Calu3 (cell line): ENCODE measurements at places on chromosomes 1 and 21. TPM values are rescaled to one million over a fixed set of nuclear protein-coding genes. Genes with fewer than 3 reads are reported as not detected.

- DNase-seq = no peak
Observed at GRCh38 chr1:67675800-67676199, 9.2 kb upstream of the GADD45A start.

GRCh38 chr1:244231193-244231571 lies 180.1 kb downstream of the ZBTB18 start:
- peak; percentile 14 for DNase-seq

Gene TMEM200B
- 0.15 TPM in 1 of 2 replicates, not detected in the other for total RNA-seq

- DNase-seq = no peak
Observed at GRCh38 chr1:38831731-38832369, 27.7 kb downstream of the RRAGC start.

GRCh38 chr1:241275226-241275625 lies 81.8 kb downstream of the RGS7 start:
- no peak for DNase-seq

GRCh38 chr1:24919791-24920532 lies 10.1 kb downstream of the RUNX3 start:
- DNase-seq = no peak

GRCh38 chr1:44830900-44831304 lies 12.2 kb downstream of the PTCH2 start:
- no peak for DNase-seq

Gene DNASE2B
- total RNA-seq = not detected in 2 replicates

GRCh38 chr1:1101503-1101902 lies 14.4 kb downstream of the C1orf159 start:
- DNase-seq = no peak

- DNase-seq = no peak
Observed at GRCh38 chr1:193543259-193543658, 356.8 kb upstream of the B3GALT2 start.

Gene TMEM269
- total RNA-seq = 0.94 and 1.7 TPM in 2 replicates

- peak; percentile 2 for DNase-seq
Observed at GRCh38 chr1:27724961-27725373, 794 bp upstream of the FAM76A start.

- no peak for DNase-seq
Observed at GRCh38 chr1:221794079-221794670, 52.3 kb upstream of the DUSP10 start.

Gene NTMT2
- not detected in 2 replicates for total RNA-seq

Gene NPHS2
- total RNA-seq = not detected in 2 replicates

Gene ORC1
- 15.5 and 17.2 TPM in 2 replicates for total RNA-seq

Gene GJB3
- total RNA-seq = 23.1 and 23.5 TPM in 2 replicates

Gene CD5L
- not detected in 2 replicates for total RNA-seq

- no peak for DNase-seq
Observed at GRCh38 chr1:209625791-209626285, 26.4 kb downstream of the LAMB3 start.

GRCh38 chr1:159141584-159142390 lies 29.6 kb upstream of the CADM3 start:
- no peak for DNase-seq

DNA sequence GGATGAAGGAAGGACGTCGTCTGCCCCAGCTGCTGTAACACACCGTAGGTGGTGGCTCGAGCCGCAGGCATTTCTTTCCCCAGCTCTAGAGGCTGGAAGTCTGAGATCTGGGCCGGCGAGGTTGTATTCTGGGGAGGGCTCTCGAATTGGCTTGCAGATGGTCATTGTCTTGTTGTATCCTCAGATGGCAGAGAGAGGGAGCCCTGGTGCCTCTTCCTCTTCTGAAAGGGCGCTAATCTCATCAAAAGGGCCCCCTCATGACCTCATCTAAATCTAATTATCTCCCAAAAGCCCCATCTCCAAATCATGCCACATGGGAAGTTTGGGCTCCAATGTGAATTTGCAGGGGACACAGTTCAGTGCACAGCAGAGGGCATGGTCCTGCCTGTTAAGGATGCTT lies 109.0 kb downstream of the SIK1 start:
- DNase-seq = no peak

DNA sequence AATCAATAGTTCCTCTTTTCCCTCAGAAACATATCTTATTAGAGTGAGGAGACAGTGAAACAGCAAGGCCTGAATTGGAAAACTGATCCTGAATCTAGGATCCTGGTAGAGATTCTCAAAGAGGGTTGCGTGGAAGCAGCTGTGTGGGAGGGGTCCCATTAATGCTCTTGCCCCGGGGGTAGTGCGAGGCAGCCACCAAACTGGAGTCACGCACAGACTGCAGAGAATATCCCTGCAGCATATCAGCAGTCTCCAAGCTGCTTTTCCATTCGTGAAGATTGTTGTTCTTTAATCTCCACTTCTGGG lies 150.1 kb downstream of the DISC1 start:
- no peak for DNase-seq
